ENCODE measurements at places on chromosomes 5 and 9. TPM values are rescaled to one million over a fixed set of nuclear protein-coding genes. Genes with fewer than 3 reads are reported as not detected.

GRCh38 chr5:66238435-66238834 is 94.3 kb downstream of the SREK1 start:
- no peaks in the 10 kb centered on the region for H3K36me3 ChIP-seq
- no peak overlapping the region for H3K4me3 ChIP-seq
- H3K27ac ChIP-seq, result no peak overlapping the region
- DNase-seq, result no peak
- H3K4me1 ChIP-seq, result no peaks in the 10 kb centered on the region
- no peaks in the 10 kb centered on the region for H3K27me3 ChIP-seq

GRCh38 chr5:73338256-73339050 is 110.1 kb downstream of the FOXD1 start:
- H3K4me3 ChIP-seq, result no peak overlapping the region
- H3K4me1 ChIP-seq, result no peaks in the 10 kb centered on the region
- H3K27ac ChIP-seq, result no peak overlapping the region
- H3K36me3 ChIP-seq, result no peaks in the 10 kb centered on the region
- DNase-seq, result peak; percentile 19

DNA sequence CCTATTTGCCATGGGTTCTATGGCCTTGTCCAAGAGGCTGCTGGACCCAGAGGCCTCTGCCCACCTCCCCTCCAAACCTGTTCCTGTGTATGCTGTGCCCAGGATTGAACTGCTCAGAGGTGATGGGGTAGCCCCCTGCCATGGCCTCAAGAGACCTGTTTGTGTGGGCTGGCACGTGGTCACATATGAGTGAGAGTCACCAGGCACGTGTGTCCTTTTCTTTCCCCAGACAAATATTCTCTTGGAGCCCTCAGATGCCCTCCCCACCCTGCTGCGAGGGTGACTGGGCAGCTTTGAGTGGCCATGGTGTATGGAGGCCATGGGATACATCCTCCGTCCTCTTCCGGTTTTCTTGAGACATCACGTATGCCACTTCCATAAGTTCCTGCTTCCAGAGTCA is 10.9 kb upstream of the TCOF1 start:
- no peak overlapping the region for H3K4me3 ChIP-seq
- H3K36me3 ChIP-seq, result no peaks in the 10 kb centered on the region
- H3K27ac ChIP-seq, result no peak overlapping the region

DNA sequence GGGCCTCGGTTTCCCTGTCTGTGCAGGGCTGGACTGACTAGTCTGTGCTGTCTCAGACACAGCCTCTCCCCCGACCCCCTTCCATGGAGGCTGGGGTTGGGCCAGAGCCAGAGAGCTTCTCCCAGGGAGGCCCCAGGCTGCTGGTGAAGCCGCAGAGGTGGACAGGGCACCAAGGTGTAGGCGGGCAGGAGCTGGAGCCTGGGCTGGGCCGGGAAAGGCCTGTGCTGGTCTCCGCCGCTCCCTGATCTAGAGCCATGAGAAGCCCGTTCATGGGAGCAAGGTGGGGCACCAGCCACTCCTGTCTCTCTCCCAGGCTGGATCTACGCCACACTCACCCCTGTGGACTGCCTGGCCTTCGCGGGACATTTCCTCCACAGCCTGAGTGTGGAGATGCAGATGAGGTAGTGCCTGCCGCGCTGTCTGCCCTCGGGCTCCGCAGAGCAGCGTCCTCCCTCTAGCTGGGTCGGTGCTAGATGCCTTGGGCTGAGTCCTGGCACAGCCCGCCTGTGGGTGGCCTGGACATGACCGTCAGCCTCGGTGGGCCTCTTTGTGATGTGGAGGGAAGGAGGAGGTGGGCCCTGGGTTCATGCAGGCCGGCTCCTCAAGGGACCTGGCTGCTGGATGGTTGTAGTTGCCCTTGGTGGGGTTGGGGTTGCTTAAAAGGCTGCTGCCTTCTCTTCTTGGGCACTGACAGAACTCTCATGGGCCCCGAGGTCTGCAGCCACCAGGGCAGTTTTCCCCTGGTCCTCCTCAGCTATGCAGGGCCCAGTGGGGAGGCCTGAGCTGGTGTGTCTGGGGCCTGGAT is 79.4 kb downstream of the PHF2 start:
- H3K27me3 ChIP-seq, result no peaks in the 10 kb centered on the region
- H3K36me3 ChIP-seq, result peaks cover 14% of the 10 kb centered on the region
- H3K4me1 ChIP-seq, result no peaks in the 10 kb centered on the region
- H3K27ac ChIP-seq, result no peak overlapping the region
- no peak overlapping the region for H3K4me3 ChIP-seq
- no peak for DNase-seq

DNA sequence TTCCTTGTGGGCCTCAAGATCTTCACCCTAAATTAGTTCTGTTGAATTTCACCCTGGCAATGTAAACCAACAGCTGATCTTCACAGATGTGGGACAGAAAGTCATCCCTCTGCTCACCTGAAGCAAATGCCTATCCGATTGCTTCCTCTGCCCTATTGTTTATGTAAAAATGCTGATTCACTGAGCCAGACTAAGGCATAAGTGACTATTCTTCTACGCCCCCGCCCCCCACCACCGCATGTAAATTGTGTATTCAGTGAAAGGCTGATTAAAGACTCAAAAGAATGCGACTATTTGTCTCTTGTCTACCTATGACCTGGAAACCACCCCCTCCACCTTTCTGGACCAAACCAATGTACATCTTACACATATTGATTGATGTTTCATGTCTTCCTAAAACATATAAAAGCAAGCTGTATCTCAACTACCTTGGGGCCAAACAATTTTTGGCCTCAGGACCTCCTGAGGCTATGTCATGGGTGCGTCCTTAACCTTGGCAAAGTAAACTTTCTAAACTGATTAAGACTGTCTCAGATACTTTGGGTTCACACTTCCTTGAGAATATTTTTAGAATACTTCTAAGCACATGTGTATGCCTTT is 129.7 kb upstream of the BOD1 start:
- H3K4me3 ChIP-seq, result no peak overlapping the region
- H3K4me1 ChIP-seq, result peaks cover 4% of the 10 kb centered on the region
- no peaks in the 10 kb centered on the region for H3K36me3 ChIP-seq
- H3K27ac ChIP-seq, result no peak overlapping the region

DNA sequence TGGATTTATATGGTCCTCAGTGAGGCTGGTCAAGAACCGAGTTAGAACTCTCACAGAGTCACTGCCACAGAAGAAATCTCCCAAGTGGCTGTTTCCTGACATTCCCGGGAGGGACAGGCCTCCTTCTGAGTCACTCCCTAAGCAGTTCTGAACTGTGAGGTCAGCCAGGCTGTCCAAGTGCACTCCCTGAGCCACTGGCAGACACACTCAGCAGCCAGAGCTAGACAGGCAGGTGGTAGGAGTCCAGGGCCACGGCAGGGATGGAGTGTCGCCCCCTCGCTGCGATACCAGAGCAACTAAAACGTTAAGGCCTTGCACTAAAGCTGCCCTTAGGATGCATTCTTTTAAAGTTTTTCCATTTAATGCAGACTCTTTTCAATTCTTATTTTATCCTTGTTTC is 3.4 kb downstream of the IL4 start:
- H3K27ac ChIP-seq, result no peak overlapping the region
- H3K4me3 ChIP-seq, result no peak overlapping the region
- no peaks in the 10 kb centered on the region for H3K27me3 ChIP-seq
- H3K4me1 ChIP-seq, result peaks cover 2% of the 10 kb centered on the region
- H3K36me3 ChIP-seq, result no peaks in the 10 kb centered on the region

- H3K27me3 ChIP-seq, result no peaks in the 10 kb centered on the region
- H3K4me1 ChIP-seq, result no peaks in the 10 kb centered on the region
- H3K4me3 ChIP-seq, result no peak overlapping the region
- no peaks in the 10 kb centered on the region for H3K36me3 ChIP-seq
These were observed 466.1 kb downstream of the PTPRD start for GRCh38 chr9:10146517-10147331.

DNA sequence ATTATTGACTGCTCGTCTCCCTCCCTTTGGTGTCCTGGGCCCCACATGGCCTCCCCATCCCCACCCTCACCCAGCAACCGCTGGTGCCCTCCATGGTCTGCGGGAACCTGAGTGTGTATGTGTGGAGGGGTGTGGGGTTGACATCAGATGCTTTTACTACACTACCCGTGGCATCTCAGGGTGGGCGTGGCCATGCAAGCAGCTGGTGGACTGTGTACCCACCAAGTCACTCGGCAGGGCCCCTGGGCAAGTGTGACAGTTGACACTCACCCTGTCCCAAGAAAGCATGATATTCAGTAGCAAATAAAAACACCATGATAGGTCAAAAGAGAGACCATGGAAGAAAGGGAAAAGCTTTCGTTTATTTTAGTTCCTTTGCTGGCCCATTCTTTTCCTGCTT is 7.4 kb upstream of the NXNL2 start:
- no peak overlapping the region for H3K4me3 ChIP-seq
- H3K27me3 ChIP-seq, result no peaks in the 10 kb centered on the region
- no peak overlapping the region for H3K27ac ChIP-seq
- no peaks in the 10 kb centered on the region for H3K36me3 ChIP-seq
- DNase-seq, result no peak

- H3K27me3 ChIP-seq, result no peaks in the 10 kb centered on the region
- peaks cover 73% of the 10 kb centered on the region for H3K36me3 ChIP-seq
- H3K4me1 ChIP-seq, result no peaks in the 10 kb centered on the region
- no peak overlapping the region for H3K27ac ChIP-seq
- no peak overlapping the region for H3K4me3 ChIP-seq
- DNase-seq, result no peak
These were observed 20.3 kb downstream of the RALGDS start for GRCh38 chr9:133100506-133101355.

DNA sequence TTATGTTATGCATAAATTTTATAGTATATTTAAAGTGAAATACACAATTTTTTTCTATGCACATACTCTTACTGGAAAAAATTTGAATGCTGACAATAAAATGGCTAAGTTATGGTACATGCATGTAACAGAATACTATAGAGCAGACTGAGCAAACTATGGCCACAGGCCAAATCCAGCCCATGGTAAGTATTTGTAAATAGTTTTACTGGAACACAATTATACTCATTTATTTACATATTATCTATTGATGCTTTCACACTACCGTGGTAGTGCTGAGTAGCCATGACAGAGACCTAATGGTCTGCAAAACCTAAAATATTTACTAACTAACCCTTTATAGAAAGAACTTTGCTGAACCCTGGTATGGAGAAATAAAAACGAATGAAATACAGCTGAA is 45.7 kb downstream of the TEX10 start:
- H3K27ac ChIP-seq, result no peak overlapping the region
- no peaks in the 10 kb centered on the region for H3K27me3 ChIP-seq
- H3K4me3 ChIP-seq, result no peak overlapping the region
- no peaks in the 10 kb centered on the region for H3K4me1 ChIP-seq
- H3K36me3 ChIP-seq, result peaks cover 6% of the 10 kb centered on the region
- no peak for DNase-seq

The FBP2 gene
- total RNA-seq, result not detected

The WNK2 gene
- total RNA-seq, result 8.5 TPM

The NXNL2 gene
- 0.21 TPM for total RNA-seq

The MARCOL gene
- total RNA-seq, result not detected

The GRM6 gene
- total RNA-seq, result not detected

The CNOT6 gene
- total RNA-seq, result 20.2 TPM

Data from lung (tissue), 17 donors.